ENCODE measurements at places on chromosomes 3 and 15.

GRCh38 chr3:48466386-48467109 lies 20.0 kb downstream of the ATRIP start:
- DNase-seq = no peak

DNA sequence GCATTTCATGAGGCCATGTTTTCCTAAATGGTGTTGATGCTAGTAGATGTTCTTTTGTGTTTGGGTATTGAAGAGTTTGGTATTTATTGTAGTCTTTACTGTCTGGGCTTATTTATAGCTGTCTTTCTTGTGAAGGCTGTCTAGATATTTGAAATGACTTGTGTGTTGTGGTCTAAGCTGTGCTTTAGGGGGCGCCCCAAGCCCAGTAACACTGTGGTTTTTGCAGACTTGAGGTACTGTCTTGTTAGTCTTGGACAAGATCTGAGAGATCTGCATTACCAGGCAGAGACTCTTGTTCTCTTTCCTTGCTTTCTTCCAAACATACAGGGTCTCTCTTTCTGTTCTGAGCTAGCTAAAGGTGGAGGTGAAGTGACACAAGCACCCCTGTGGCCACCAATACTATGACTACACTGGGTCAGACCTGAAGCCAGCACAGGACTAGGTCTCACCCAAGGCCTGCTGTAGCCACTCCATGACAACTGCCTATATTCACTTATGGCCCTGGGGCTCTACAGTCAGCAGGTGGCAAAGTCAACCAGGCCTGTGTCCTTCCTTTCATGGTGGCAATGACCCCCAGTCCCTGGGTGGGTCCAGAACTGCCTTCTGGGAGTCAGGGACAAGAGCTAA lies 152.1 kb upstream of the TBC1D5 start:
- no peak for DNase-seq

- no peak for DNase-seq
Observed at GRCh38 chr3:190026154-190026553, 94.5 kb downstream of the P3H2 start.

- no peak for DNase-seq
Observed at GRCh38 chr15:50736823-50737222, 28.7 kb downstream of the SPPL2A start.

DNA sequence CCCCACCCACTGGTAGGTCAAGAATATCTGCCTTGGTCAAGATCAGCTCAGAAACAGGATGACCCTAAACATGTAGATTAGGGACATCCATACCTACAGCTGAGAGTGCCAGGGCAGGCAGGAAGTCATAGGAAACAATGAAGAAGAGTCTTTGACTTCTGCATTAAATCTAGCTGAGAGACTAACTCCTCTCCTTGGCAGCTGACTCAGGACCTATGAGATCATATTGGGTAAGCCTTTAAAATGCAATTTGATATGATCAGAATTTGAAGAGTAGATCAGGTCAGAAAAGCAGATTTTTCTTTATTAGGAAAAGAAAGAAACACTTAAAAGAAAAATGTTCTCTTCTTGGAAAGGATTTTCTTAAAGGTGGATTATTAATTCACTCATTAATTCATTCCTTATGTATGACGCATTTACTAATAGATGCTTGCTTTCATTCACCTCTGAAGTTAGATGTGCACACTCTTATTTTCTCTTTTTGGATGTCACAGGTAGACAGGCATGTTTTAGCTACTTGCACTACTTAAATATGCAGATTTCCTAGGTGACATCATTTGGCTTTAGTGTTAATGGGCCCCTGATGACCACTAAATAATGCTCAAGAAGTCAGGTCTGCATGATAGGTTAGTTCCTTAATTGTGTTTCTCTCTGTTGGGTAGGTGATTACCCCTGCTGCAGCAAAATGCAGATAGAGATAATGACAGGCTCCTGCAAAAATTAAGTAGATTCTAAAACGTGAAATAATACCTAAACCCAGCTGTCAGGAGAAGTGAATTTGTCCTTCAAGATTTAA lies 35.7 kb upstream of the GSK3B start:
- DNase-seq = no peak
